ENCODE measurements at places on chromosomes 6 and 20.

DNA sequence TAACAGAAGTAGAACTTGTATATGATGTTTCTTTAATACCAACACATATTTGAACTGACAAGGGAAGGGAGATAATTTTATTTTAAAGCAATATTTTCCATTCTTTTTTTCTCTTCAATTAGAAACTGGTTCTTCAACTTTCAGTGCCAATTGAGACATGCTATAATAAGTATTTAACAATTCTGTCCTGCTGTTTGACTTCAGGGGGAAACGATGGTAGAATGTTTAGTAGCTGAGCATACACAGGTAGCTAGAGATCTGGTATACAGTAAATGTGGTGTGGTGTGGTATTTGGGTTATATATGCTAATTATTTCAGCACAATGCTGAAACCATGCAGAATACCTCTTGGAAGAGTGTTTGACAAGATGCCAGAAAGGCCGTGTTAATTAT, 156.9 kb downstream of the ARID1B start:
- DNase-seq: no peak

- no peak for DNase-seq
Measured at GRCh38 chr6:21616005-21616404, 22.5 kb downstream of the SOX4 start.

DNA sequence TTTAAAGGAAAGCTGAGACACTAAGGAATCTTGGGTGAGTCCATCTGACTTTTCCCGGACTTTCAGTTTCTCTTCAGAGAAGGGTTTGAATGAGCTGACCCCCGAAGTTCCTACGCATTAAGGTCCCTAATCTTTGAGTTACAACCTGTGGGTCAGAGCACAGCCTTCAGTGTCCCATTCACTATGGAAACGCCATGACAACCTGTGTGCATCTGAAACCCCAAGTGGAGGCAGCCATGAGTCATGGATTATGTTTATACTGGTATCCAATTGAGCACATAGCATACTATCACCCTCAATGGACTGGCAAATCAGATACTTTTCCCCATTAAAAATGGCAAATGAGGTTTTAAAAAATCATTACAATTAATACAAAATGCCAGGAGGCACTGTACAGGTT, 11.4 kb downstream of the MYLK4 start:
- no peak for DNase-seq

DNA sequence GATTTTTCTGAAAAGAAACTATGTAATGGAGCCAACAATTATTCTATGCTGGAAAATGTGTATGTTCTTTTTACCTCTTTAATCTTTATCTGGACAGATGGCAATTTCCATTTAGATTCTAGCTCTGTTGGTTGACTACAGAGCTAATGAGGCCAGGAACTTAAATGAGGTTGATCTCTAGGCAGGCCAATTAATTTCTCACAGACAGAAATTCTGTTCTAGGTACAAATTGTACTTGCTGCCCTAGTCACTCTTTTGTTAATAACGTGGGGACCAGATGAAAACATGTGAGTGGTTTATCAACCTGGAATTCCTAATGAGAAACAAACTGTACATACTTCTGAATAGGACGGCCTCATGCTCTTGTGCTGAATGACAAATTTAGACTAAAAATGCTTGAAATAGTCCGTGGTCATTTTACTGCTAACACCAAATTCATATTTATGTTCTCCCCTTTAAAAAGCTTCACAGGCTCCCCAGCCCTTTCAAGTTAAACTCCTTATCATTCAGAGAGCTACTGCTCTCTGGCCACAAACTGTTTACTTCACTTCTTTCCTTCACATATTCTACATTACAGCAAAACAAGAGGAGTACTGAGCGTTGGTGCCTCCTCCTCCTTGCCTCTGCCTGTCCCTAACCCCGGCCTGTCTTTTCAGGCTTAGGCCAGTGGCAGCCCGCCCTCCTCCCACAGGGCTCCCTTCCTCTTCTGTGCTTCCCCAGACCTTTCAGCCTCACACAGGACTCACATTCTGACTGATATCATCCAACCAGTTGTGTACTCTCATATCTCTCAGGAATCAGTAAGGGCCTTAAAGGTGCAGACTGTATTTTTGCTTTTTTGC, 41.4 kb downstream of the DTNBP1 start:
- no peak for DNase-seq

DNA sequence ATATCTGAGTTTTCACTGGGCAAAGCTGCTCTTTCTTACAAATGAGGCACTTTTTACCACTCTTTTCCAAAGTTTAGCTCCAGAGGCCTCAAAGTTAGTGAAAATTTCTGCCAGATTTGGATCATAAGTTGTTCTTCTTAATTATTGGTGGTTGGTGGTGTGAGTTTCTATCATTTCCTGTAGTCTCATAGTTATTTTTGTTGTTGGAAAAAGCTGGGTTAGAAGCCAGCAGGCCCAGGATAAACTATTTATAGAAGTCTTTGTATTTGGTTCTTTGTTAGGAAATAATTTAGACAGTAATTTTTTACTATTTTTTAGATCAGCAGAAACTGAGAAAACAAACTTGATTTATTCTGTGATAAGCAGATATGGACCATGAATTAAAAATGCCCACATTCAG, 10.6 kb downstream of the PFDN4 start:
- DNase-seq: no peak

GRCh38 chr6:4008324-4009047, 70.5 kb downstream of the FAM217A start:
- no peak for DNase-seq

DNA sequence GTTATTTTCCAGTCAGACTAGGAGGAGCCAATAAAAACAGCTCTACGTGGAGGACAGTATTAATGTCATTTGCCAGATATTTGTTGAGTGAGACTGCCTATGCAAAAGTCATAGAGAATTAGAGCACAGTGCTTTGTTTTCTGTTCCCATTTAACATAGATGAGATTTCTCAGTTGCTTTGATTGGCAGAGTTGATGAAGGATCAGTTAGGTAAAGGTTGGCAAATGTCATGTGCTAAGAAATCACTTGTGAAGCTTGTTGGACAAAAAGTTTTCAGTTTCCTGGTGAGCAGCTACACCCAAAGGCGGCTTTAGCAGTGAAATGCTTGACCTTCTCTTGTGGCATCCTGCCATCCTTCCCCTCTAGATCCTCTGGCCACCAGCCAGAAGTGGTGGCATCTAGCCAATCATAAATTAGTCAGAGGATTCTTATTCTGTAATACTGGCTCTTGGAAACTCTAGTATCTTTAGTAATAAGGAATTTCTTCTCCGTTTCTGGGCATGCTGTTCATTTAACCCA, 37.0 kb downstream of the BCKDHB start:
- peak; percentile 71 for DNase-seq

- DNase-seq: peak; percentile 58
Measured at GRCh38 chr20:37914672-37915433, 11.9 kb downstream of the VSTM2L start.

DNA sequence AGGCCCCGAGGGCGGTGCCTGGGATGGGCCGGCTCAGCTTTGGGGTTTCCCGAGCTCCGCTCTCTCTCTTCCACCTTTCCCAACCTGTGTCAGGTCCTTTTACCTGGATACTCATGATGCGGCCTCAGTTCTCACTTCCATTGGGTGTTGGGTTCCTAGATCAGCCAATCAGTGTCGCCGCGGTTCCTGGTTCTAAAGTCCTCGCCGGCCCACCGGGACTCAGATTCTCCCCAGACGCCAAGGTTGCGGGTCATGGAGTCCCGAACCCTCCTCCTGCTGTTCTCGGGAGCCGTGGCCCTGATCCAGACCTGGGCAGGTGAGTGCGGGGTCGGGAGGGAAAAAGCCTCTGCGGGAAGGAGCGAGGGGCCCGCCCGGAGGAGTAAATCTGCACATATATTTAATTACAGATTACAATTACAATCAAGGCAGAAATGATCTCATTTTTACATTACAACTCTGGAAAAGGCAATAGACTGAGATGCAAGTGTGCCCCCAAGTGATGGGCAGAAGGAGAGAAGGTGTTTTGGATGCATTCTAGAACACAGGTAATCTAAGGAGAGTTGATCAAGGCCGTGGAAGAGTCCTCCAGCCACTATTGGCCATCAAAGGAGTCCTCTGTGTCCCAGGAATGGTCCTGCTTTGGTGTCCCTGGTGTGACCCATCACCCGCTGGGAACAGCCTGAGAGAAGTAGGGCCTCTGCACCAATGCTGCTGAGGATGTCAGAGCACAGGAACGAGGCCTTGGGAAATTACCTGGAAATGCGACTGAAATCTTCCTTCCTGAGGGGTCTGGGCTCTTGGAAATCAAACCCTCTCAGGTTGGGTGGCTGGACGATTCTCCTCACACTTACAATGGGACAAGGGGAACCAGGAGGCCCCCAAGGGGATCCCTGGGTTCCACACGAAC, 34.7 kb upstream of the MICB start:
- DNase-seq: peak; percentile 68

- no peak for DNase-seq
Measured at GRCh38 chr20:48850977-48851299, 23.1 kb upstream of the PREX1 start.

- no peak for DNase-seq
Measured at GRCh38 chr6:163159689-163160088, 254.8 kb upstream of the QKI start.

DNA sequence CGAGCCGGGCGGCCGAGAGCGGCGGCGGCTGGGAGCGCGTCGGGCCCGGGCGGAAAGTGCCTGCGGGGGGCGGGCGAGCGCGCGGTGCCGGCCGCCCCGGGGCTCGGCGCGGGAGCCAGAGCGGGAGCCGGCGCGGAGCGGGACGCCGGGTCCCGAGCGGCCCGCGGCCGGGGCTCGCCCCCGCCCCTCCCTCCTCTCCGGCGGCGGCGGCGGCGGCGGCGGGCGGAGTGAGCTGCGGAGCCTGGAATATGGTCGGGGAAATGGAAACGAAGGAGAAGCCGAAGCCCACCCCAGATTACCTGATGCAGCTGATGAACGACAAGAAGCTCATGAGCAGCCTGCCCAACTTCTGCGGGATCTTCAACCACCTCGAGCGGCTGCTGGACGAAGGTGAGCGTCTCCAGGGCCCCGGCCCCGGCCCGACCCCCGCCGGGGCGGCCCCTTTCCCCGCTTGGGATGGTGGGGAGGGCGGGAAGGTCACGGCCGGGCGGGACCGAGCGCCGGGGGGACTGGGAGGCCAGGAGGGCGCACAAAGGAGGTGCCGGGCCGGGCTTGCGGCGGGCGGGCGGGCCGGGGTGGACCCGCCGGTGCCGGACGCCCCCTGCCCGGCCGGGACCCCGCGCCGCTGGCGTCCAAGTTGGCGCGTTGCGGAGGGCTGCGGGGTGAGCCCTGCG, 565 bp downstream of the QKI start:
- DNase-seq: peak; percentile 57
